ENCODE measurements at places on chromosomes 3 and 15.

DNA sequence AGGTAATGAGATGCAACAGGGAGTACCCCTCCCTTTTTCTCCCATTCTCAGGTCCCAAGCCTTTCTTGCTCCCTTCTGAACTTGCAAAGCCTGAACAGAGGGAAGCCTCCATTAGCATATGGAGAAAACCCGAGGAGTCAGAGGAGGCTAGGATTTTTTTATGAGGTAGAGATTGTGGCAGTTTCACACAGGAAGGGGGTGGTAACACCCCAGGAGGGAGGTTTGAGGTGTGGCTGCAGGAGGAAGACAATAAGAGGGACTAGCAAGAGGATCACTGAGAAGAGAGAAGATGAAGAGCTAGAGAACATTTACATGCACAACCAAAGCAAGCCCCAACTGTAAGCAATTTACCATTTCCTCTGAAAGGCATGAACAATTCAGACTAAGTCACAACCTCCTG lies 322.7 kb downstream of the SV2B start:
- no peak for DNase-seq

DNA sequence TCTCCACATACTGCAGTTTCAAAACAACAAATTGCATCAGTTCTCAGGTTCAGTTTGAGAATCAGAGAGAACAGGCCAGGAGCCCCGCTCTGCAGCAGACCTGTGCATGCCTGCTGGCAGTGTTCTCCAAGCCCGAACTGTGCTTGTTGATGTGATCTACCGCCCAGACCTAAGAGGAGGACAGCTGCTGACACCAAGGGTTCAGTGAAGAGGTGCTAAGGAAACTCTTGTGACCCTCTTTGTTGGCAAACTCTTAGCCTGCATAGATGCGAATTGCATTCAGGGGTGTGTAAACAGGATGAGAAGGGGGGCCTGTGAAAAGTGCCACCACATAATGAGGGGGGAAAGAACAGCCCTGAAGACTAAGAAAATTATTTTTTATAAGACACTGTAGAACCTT lies 89.8 kb downstream of the PDE8A start:
- DNase-seq, result no peak

DNA sequence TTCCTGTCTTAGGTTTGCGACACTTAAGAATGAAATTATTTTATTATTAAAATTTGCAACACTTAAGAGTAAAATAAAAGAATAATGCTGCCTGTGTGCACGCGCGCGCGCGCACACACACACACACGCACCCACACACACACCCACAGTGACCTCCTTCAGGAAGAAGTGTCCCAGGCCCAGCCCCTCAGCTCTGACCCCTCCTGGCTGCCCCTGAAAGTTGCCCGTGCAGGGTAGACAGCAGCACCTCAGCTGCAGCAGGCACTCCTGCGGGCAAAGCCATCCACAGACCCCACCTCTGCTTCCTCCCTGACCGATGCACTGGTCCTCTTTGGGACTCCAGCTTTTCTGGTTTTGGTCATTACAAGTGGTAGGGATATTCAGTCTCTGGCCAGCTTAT lies 478.2 kb downstream of the NTRK3 start:
- no peak for DNase-seq

GRCh38 chr3:152176998-152177397 lies 91.7 kb upstream of the MBNL1 start:
- no peak for DNase-seq
